ENCODE measurements at places on chromosomes 5 and 9. TPM values are rescaled to one million over a fixed set of nuclear protein-coding genes. Genes with fewer than 3 reads are reported as not detected.

- no peak for DNase-seq
Observed at GRCh38 chr5:103561685-103562452, 720 bp downstream of the NUDT12 start.

DNA sequence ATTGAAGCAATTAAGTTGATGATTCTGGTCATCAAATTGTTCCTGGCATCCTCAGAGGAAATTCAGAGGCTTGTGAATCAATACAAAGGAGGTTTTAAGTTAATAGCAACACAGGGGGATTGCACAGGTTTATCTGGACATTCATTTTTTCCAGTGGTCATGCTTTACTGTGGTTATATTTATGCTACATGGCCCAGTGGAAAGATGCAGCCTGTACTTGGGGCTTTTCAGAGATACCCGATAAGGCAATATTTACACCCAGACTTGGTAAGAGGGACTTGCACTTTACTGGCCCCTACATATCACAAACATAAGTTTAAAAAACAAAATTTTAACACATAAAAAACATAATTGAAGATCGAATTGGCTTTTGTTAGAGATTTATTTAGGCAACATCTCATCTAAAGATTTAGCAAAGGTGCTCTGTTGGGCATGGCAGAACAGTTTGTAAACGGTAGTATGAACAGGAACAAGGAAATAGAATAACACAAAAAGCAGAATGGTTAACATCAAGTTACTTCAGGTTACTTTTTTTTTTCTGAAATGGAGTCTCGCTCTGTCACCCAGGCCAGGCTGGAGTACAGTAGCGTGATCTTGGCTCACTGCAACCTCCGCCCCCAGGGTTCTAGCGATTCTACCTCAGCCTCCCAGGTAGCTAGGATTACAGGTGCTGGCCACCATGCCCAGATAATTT is 49.7 kb upstream of the GLDC start:
- DNase-seq, result no peak

DNA sequence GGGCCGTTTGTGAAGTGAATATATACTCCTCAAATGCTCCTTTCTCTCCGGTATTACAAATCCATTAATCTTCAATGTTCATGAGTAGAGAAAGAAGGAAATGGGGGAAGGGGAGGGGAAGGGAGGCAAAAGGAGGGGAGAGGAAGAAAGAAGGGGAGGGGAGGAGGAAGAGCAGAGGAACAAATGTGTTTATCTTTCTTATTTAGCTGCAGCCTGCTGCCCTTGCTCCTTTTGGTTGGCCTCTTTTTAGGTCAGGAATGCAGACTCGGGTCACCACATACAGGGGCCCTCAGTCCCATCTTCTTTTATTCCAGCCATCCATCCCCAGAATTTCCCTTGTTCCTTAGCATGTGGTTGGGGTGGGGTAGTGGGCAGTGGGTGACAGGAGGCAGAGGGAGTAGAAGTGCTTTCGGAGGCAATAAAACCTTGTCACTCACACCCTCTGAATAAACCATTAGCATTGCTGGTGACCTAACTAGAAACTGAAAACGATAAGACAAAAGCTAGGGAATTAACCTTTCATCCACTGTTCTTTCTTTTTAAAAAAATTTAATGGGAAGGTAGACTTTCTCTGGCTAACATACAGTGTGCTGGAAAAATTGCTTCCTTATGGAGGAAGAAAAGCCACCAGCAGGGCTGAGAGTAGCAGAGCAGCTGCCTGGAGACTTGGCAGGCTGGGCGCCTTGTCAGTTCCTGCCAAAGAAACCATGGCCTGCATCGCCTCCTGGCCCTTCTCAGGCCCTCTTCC is 16.8 kb upstream of the PRLR start:
- DNase-seq, result no peak

GRCh38 chr9:68822596-68823165 is 117.6 kb downstream of the PIP5K1B start:
- DNase-seq, result no peak

- DNase-seq, result no peak
Observed at GRCh38 chr5:15691521-15691920, 191.5 kb downstream of the FBXL7 start.

GRCh38 chr5:78594610-78595457 is 53.7 kb downstream of the LHFPL2 start:
- DNase-seq, result peak; percentile 100

DNA sequence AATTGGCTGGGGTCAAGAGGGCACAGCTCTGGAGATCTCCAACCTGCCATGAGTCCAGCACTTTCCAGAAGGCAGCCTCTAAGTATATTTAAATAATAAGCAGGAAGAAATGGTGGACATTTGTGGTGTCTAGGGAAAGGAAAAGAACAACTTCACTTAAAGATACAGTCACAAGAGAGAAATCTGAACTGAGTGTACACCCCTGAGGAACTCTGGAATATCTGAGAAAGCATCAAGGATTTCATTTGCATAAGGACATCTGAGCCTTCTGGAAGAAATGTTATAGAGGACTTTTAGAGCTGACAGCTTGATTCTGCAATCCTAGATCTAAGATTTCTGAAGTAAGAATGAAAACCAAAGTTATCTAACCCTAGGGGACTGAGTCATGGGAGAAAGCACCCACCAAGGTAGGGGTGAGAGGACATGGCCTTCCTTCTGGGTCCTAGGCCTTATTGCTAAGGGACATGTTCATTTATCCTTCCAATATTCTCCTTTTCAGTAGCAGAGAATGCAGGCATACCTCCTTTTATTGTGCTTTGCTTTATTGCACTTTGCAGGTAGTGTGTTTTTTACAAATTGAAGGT is 253.4 kb upstream of the SLC24A2 start:
- DNase-seq, result no peak

DNA sequence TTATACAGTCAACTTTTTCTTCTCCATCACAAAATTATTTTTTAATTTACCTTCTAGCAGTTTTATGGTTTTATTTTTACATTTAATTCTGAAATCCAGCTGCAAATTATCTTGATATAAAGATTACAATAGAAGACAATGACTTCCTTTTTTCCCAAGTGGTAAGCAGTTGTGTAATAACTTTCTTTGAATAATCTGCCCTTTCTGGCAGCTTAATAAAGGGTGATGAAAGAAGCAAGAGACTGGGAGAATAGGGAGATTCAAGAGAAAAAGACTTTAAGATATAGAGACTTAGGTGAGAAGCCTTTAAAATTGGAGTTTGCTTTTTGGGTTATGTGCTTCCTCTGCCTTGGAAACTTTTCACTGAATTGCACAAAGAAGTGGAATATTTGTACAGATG is 100.4 kb upstream of the FREM1 start:
- no peak for DNase-seq

- DNase-seq, result peak; percentile 5
Observed at GRCh38 chr9:116280529-116280928, 126.9 kb downstream of the PAPPA start.

- DNase-seq, result no peak
Observed at GRCh38 chr5:32123889-32124676, 50.0 kb downstream of the GOLPH3 start.

DNA sequence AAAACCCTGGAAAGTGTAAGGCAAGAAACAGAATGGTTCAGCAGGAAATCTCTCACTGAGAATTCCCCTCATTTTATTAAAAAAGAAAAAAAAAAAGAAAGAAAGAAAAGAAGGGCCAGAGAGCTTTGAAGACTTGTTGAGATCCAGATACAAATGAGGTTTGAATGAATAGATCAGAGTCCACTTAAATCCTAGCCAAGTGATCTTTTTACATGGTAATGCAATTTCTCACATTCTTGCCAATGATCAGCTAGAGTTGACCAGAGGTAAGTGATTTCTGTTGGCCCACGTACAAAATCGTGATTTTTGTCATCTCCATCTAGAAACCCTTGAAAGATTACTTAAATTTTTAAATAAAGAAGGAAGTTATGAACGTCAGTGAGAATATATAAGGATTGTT is 261.5 kb upstream of the PCSK5 start:
- DNase-seq, result no peak

DNA sequence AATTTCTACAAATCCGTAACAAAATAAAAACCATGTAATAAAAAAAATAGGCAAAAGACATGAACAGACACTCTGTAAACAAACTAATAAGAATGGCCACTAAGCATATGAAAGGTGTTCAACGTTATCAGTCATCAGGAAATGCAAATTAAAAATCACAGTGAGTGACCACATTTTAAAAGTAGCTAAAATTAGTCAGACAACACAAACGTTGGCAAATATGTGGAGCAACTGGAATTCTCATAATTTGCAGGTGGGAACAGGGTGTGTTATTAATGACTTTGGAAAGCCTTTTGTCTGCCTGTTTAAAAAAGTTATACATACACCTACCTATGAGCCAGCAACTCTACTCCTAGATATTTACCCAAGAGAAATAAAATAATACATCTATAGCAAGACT is 164.4 kb downstream of the RMI1 start:
- no peak for DNase-seq

GRCh38 chr9:27203783-27204182 is 93.2 kb downstream of the EQTN start:
- DNase-seq, result peak; percentile 33

DNA sequence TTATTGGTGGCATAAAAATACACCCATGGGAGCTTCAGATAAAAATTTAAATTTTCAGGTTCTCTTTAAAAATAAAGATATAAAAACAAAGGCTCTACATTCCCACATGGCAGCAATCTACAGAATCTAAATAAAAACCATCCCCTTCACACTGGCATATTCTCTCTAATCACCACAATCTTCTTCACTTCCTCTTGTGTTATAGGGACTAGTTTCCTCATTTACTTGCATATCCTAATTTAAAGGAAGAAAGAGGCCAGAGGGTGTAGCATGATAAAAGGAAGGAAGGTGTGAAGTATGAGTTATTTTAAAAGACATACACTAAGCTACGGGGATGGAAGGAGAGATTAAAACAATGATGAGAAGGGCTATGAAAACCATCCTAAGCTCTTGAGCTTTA is 390.5 kb downstream of the ZNF608 start:
- no peak for DNase-seq

DNA sequence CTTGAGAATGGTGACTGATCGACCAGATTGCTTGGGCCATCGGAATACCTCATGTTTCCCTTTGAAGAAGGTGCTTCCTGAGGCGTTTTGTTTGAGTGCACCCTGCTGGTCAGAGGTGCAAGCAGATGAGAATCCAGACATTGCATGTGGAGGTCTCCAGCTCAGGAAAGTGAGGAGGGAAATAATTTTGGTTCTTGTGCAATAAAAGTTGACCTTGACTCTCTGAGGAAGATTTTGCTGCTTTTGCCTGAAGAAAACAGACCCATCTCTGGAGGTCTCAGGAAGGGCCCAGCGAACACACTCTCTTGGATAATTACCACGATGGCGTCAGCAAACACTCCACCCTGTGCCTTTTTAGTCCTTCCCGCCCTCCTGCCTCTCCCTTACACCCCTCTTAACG is 69.7 kb downstream of the GRAMD2B start:
- DNase-seq, result no peak

DNA sequence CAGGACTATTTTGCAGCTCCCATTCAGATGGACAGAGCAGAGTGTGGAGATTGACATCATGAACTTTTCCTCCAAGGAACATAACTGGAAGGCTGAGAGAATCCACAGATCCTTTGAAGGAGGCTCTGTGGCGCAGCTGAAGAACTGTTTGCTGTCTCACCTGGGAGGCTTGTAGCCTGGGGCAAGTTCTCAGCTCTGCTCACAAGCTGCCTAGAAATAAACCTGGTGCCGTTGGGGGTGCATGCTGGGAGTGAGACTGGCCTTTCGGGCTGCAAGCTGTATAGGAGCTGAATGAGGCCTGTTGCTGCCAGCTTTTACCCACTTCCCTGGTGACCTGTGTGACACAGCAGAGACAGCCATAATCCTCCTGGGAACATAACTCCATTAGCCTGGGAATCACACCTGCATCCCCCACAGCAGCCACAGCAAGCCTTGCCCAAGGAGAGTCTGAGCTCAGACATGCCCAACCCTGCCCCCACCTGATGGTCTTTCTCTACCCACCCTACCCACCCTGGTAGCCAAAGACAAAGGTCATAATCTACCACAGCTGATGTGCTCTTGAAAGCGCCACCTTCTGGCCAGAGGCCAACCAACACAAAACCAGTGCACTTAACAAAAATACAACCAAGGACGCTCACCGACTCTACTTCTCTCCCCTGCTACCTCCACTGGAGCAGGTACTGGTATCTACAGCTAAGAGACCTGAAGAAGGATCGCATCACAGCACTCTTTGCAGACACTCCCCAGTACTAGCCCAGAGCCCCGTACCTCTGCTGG is 205.1 kb upstream of the MRPS30 start:
- DNase-seq, result no peak

DNA sequence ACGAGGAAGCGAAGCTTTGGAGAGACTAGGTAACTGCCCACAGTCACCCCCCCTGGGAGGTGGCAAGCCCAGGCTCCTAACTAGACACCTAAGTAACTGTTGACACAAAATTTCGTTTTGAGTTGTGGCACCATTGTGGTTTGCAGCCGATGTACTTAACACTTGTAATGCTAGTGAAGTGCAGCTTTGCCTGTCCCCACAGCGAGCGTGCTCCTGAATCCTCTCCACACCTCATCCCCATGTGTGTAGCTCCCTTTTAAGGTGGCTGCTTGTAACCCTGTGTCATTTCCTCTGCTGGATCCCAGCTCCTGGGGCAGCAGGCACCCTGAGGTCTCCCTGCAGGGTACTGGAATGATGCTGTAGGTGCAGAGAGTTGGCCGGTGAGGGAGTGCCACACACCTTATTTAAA is 114.9 kb downstream of the TRIO start:
- no peak for DNase-seq

GRCh38 chr9:80699511-80699998 is 989.8 kb downstream of the TLE1 start:
- peak; percentile 98 for DNase-seq

GRCh38 chr9:32376285-32376684 is 8.2 kb upstream of the ACO1 start:
- no peak for DNase-seq

- DNase-seq, result peak; percentile 63
Observed at GRCh38 chr9:125343518-125344275, 82.1 kb downstream of the GAPVD1 start.

DNA sequence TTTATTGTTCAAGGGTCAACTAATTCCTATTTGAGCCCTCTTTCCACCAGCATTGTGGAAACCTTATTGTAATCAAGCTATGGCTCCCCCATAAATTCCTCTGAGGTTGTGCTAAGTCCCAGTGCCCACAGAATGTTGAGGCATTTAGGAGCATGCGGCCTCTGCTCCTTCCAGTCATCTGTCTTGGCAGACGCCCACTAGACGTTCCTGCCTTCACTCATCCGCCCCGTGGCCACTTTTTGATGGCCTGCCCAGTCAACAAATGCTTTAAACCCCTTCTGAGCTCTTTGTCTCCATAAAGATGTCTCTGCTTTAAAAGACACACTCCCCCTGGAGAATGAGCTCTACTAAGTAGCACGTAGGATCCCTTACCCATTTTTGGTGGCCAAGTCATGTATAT is 104.7 kb downstream of the GAS1 start:
- DNase-seq, result no peak

The OTP gene
- 0.17 TPM for total RNA-seq

The PFN3 gene
- not detected for total RNA-seq

The PCDHGA5 gene
- 0.29 TPM for total RNA-seq

The MELK gene
- total RNA-seq, result 12.3 TPM

The ARAP3 gene
- 17.4 TPM for total RNA-seq

The IFNA21 gene
- not detected for total RNA-seq

The MAP1B gene
- total RNA-seq, result 476 TPM

The MUSK gene
- not detected for total RNA-seq

The UBE2QL1 gene
- 0.34 TPM for total RNA-seq

The PIP5K1B gene
- total RNA-seq, result 1.3 TPM

The PCDHGA12 gene
- total RNA-seq, result 1.6 TPM

The MCC gene
- 27.2 TPM for total RNA-seq

Data from astrocyte (in vitro differentiated cells and primary cell).